Iris pigment epithelial cell (primary cell): ENCODE measurements at places on chromosomes 7 and 10.

DNA sequence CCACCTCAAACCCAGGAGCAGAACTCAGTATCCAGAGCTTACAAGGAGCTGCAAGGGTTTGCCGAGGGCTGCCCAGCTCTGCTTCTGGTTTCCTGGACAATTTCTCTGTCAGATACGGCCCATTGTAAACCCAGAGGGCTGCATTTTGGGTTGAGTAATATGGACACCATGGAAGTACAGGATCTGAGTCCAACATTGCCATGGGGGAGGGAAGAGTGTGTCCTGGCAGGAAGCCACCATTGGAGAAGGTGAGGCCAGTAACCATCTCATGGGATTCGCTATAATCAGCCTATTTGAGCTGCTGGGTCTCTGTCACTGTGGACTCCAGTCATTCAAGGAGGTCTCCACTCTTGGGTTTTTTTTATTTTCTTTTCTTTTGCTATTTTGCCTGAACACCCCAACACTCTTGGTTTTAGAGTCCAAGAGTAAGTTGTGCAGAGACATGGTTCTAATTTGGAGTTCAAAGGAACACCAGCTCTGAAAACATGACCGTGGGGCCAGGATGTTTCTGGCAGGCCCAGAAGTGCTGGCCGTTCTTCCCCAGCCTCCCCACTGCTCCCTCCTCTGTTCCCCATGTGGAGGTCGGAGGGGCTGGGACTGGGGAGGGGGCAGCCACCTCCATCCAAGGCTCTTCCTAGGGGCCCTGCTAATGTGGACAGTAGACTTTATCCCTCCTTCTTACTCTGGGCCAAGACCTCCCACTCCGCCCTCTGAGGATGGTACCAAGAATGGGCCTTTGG lies 46.2 kb downstream of the CHST3 start:
- DNase-seq: no peak

GRCh38 chr10:101894742-101895141 lies 51.1 kb upstream of the KCNIP2 start:
- no peak for DNase-seq

DNA sequence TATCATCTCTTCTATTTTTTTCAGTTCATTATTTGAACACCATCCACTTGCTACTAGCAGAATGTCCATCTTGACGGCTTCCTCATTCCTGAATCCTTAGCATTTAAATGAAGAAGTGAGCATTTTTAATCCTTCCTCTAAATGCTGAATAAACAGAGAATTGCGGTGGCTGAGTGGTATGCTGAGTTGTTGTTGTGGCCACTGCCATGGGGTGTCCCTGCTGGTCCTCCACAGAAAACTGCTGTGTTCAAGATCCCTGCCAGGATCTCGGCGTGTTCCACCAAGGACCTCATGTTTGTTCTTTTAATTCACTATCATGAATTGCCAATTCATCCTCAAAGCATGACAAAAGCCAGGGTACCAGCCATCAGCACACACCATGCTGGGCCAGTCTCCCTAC lies 48.9 kb upstream of the HABP2 start:
- no peak for DNase-seq

GRCh38 chr10:35464825-35465456 lies 128.6 kb downstream of the CCNY start:
- DNase-seq: peak; percentile 29

GRCh38 chr7:49520951-49521350 lies 252.5 kb upstream of the VWC2 start:
- DNase-seq: no peak

DNA sequence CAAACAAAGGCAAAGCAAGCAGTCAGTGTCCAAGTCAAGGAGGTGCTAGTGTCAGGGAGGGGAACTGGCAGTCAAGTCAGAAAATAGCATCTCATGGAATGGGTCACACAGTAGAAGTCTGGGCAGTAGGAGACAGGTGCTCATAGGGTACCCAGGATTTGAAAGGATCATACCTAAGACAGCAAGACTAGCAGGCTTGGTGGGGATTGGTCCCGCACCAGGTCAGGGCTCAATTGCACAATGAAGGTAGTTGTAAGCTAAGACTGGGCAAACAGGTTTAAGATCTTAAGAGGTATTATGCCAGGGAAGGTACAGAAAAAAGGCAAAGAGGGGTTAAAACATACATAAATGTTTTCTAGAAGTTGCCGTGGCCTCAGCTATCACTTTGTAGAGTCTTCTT lies 181.4 kb upstream of the ETV1 start:
- DNase-seq: no peak

GRCh38 chr7:89104748-89105685 lies 309.5 kb upstream of the TEX47 start:
- peak; percentile 1 for DNase-seq

DNA sequence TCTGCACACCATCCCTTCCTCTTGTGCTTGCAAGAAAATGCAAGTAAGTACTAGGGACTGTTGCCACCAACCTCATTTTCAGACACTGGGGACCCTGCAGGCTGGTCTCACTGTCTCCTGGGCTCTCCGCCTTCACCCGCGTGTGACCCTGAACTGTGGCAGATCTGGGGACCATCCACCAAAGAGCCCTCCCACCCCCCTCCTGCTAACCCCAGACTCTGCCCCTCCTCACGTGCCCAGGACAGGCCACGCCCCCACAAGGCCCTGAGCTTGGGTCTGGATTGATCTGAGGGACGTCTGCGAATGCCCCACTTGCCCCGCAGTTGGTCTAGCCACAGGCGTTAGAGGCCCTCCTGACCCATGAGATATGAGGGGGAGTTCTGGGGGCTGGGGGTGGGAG lies 8.1 kb downstream of the CNPY1 start:
- no peak for DNase-seq

- DNase-seq: no peak
Observed at GRCh38 chr7:111256391-111256790, 165.5 kb downstream of the LRRN3 start.

DNA sequence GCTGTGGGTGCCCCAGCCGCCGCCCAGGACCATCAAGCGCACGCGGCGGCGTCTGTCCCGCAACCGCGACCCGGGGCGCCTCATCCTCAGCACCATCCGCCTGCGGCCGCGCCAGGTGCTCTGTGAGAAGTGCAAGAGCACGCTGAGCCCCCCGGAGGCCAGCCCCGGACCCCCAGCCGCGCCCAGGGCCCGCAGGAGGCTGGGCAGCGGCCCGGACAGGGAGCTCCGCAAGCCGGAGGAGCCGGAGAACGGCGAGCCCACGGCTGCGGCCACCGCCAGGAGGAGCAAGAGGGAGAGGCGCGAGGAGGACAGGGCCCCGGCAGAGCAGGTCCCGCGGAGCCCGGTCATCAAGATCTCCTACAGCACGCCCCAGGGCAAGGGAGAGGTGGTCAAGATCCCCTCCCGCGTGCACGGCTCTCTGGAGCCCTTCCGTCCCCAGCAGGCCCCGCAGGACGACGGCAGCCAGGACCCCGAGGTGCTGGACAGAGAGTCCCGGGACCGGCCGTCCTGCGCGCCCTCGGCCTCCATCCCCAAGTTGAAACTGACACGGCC lies 8.0 kb downstream of the PWWP2B start:
- no peak for DNase-seq

- DNase-seq: no peak
Observed at GRCh38 chr10:98110356-98110755, 24.1 kb upstream of the R3HCC1L start.

- no peak for DNase-seq
Observed at GRCh38 chr7:51175316-51175991, 141.2 kb downstream of the COBL start.

GRCh38 chr7:158409816-158410330 lies 177.8 kb downstream of the PTPRN2 start:
- no peak for DNase-seq

GRCh38 chr7:1449501-1449900 lies 9.8 kb downstream of the MICALL2 start:
- no peak for DNase-seq

GRCh38 chr7:132221356-132221755 lies 354.9 kb downstream of the PLXNA4 start:
- no peak for DNase-seq

DNA sequence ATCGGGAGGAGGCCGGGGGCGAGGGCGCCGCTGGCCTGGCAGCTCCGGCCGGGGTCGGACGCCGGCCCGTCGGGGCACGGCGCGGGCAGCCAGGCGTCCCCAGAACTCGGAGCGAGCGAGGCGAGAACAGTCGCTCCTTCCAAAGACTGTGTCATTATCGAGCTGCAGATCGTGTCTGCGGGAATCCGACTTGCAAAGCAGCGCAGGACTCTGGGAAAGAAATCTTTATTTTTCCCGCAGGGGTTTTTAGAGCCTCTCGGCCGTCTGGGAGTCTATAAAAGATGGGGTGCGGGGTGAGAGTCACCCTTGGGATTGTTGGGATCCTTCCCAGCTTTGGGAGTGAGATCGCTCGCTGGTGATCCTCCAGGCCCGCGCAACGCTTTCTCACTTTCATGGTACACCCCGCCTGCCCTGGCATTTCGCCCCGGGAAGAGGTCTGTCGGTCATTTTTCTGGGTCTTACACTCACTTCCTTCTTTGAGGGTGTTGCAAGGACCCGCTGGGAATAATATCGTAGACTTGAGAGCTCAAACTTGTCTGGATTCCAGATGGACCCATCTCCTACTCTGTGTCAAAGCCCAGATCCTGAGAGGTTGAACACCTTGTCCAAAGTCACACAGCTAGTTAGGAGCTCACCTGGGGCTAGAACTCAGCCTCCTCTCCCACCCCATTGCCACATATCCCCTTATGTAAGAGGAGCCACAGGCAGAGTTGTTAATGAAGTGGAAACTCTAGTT lies 1.0 kb downstream of the UBTD1 start:
- peak; percentile 68 for DNase-seq

- DNase-seq: peak; percentile 15
Observed at GRCh38 chr10:52455098-52455497, 141.0 kb downstream of the DKK1 start.
